NCI-H1048 (cell line): ENCODE measurements at places on chromosomes 3 and 15.

GRCh38 chr3:126266850-126267168 is 86.4 kb upstream of the ALDH1L1 start:
- no peak for DNase-seq

DNA sequence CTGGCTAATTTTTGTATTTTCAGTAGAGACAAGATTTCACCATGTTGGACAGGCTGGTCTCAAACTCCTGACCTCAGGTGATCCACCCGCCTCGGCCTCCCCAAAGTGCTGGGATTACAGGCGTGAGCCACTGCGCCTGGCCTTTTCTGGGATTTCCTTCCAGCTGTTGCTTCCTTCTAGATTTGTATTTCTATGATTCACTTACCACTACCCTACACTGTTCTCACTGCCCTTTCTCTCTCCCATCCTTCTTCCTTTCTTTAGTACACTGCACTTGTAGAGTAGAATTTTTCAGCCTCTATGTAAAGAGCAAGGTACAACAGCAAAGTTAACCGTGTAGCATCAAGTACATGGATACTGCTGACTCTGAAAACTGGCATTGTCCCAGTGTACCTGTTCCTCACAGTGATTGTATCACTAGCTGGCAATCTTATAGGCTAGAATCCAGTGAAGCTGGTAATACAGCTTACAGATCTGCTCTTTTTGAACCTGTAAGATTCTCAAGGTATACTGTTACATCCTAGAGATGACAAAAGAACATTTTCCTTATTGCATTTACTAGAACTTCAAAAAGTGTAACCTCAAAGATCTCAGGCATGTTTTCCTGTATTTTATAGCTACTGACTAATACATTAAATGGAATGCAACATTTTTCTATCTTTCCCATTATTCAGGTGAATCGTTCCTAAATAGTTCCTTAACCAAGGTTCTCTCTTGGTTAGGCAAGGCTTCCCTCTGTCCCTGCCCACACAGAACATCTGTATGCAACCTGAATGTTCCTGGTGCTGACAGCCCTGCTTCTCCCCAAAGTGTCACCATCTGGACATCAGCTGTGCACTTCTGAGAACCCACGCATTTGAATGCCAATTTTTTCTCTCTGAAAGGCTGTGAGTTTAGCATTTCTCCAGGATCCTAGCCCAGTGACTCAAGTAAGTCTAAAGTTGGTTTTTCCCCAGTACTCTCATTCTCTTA is 74.1 kb upstream of the RAP2B start:
- DNase-seq = no peak

- no peak for DNase-seq
These were observed 436 bp downstream of the ADPGK start for GRCh38 chr15:72783004-72783639.

DNA sequence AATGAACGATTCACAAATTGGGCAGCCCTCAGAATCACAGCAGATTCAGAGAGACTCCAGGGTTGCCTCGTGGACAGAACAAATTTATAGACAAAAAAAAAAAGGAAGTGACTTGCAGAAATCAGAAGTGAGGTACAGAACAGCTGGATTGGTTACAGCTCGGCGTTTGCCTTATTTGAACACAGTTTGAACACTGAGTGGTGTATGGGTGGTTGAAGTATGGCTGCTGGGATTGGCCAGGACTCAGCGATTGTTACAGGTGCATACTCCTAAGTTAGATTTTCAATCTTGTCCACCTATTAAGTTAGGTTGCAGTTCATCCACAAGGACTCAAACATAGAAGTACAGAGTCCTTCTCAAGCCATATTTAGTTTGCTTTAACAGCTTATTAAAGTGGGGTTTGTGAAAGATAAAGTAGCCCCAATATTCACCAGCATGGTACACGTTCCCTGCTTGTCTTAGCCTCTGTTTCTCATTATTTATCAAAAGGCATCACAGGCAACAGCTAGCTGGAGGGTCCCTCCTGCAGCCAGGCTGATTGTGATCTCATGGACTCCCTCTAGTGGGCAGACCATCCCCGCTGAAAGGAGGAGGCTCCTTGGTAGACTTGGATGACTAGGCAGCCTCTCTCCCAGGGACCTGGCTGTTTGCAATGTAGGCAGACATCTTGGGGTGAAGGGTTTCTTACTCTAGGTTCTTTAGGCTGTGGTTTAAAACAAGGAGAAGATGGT is 17.6 kb upstream of the ALDH1L1 start:
- no peak for DNase-seq

GRCh38 chr15:34701536-34701935 is 53.3 kb downstream of the GJD2 start:
- DNase-seq = no peak

DNA sequence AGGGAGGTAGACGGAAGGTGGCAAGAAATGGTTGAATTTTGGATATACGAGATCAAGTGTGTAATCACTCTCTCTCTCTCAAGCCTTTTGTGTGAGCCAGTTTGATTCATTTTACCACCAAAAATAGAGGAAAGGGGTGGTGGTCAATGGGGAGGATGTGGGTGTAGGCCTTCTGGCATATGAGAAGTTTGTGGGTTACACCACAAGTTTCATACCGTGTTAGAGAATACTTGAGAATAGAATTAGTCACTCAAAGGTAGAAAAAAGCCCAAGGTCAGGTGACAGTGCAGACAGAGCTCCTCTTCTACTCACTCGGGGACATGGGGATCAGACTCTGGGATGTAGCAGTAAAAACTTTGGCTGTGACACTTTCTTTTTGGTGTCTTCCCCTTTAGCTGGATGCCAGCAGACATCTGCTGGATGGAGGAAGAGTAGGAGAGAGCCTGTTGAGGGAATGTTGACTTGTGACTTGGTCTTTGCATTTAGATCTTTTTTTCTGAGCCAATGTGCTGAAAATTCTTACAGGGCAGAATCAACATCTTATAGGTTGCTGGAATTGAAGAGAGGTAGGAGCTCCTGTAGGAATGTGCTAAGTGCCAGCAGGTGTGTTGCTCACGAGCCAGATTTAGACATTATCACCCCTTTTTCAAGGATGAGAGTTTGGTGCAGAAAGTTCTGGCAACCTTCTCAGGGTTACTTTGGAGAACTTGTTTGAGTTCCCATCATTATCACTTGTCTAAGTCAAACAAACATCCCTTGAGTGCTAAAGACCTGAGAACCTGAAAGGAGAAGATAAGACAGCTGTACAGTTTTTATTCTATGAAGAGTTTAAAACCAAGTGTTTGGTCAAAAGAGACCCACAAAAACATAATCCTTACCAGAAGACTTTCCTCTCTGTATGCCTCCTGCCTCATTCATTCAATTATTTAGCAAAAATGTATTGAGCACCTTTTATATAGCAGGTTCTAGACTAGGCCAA is 43.9 kb upstream of the RYK start:
- no peak for DNase-seq

DNA sequence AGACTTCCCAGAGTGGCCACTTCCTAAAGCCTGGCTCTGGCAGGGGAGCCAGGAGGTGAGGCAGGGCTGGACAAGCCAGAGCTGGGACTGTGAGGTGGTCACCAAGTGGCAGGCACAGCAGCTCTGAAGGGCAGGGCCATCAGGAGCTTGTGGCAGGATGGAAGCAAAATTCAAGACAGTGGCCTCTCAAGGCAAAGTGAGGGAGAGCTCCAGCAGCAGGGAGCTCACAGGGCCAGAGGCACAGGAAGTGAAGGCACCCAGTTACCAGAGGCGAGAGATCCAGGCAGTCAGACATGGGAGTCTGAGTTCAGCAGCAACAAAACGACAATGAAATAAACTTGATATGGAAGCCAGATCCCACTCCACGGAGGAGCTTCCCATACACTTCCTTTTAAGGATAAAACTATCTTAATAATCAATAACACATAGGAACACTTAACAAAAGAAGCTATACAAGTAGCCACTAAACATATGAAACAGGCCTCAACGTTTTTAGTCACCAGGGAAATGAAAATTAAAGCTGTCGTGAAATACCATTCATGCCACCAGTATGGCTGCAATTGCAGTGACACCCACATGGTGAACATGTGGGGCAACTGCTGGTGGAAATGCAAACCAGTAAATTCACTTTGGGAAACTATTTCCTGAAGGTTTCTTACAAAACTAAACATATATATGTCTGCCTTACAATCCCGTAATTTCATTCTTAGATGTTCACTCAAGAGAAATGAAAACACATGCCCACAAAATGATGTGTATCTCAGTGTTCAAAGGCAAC is 35.4 kb upstream of the TMEM158 start:
- DNase-seq = no peak

GRCh38 chr3:173214576-173214975 is 73.5 kb upstream of the SPATA16 start:
- no peak for DNase-seq

DNA sequence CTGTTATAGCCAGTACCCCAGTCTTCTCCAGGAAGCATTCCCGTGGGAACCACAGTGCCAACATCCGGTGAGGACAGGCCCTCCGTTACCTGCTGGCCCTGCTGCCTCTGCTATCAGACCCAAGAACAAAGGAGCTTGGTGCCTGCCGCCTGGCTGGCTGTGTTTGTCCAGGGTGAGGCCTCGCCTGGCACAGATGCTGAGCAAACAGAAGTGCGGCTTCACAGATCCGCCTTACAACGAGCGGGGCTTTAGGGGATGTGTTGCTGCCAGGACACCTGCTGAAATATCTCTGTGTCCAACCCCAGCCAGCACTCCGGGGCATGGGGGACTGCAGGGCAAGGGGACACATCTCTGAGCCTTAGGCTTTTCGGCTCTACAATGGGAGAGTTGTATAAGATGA is 2.2 kb upstream of the EPHB3 start:
- DNase-seq = no peak

- DNase-seq = no peak
These were observed 51.0 kb downstream of the ST8SIA2 start for GRCh38 chr15:92444631-92445030.

GRCh38 chr3:134381076-134381475 is 6.8 kb upstream of the AMOTL2 start:
- DNase-seq = no peak

DNA sequence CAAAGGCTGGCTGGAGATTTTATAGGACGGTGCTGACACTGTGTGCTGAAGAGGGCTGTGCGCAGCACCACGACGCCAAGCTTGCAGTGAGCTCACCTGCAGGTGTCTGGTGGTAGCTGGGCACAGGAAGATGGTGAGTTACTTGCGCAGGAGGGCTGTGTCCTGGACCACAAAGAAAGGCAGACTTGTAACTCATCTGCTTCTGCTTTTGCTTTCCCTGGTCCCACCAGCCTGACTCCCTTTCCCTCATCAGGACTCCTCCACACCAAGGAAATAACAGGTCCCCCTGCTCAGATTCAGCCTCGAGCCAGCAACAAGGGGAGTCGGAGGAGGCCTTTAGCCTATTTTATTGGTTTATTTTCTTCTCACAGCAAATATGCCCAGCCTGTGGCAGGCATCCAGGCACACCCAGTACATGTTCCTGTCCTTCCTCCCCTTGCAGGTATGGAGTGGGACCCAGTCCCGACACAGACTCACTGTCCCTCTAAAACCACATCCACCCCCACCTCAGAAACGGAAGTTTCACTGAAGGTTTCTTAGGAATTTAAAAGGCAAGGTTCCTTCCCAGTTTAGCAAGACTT is 35.6 kb upstream of the FLNB start:
- DNase-seq = no peak

- DNase-seq = peak; percentile 10
These were observed 196.3 kb downstream of the MEIS2 start for GRCh38 chr15:36903922-36904556.

GRCh38 chr3:141076797-141077571 is 25.8 kb downstream of the SPSB4 start:
- no peak for DNase-seq

GRCh38 chr3:109678600-109678999 is 341.3 kb upstream of the DPPA4 start:
- DNase-seq = no peak

DNA sequence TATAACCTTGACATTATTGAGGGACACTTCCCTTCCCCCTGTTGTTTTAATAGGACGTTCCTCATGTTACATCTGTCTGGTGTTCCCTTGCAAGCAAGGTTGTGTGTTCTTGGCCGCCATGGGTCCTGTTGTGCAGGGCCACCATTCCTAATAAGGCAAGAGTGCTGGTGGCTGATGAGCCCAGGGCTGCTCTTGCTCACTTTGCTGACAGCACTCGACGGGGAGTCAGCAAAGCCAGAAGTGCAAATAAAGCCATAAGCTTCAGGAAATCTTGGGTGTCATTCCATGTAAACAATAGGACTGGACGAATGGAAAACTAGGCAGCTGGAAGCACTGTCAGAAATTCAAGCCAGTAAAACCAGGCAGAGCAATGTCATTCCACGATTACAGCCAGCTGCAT is 75.8 kb downstream of the SQOR start:
- DNase-seq = no peak

GRCh38 chr3:58120075-58120812 is 90.5 kb downstream of the DNASE1L3 start:
- no peak for DNase-seq

DNA sequence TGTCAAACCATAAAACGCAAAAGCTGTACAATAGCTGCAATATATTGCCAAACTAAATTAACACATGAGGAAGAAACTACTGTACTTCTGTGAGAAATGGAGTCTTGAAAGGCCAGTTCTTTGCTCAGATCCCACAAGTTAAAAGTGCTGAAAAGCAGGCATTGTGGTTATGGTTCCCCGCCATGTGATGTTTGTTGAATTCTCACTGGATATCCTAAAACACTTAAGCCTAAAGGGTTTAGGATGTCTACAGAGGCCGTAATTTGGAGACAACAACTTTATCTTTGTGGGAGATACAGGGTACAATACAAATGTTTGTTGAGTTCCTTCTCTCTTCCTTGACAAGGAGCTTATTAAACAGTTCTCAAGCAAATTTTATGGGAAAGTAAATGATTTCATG is 53.2 kb downstream of the TMEM212 start:
- DNase-seq = no peak

DNA sequence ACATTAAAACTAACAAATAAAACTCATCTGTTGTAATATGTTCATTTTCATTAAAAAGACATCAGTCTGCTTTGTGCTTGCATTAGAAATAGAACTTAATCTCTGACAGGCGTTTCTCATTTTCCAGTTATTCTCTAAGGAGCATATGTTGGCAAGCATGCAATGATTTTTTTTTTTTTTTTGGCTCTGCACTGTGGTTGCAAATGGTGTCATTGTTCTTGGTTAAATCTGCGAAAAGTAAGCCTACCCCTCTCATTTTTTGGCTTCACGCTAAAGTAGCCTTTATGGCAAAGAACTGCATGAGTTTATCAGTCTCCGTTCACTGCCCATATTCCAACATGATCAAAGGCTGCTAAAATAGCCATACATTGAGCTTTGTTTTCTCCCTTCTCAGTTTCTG is 403.2 kb downstream of the MECOM start:
- DNase-seq = no peak

- no peak for DNase-seq
These were observed 98.1 kb upstream of the SNRPN start for GRCh38 chr15:24856397-24857390.
